ENCODE measurements at places on chromosomes 5 and 9. TPM values are rescaled to one million over a fixed set of nuclear protein-coding genes. Genes with fewer than 3 reads are reported as not detected.

Gene C1QTNF3
- 0.53 TPM for total RNA-seq

Gene AQP3
- total RNA-seq, result 19.7 TPM

Gene PCDHB15
- total RNA-seq, result 0.02 TPM

Gene ARSB
- total RNA-seq, result 9.1 TPM

Gene IRX1
- total RNA-seq, result not detected

Gene SUSD3
- 0.67 TPM for total RNA-seq

Gene SPATA31E1
- 0.03 TPM for total RNA-seq

Gene HMCN2
- total RNA-seq, result 0.06 TPM
